ENCODE measurements at places on chromosomes 6 and 20.

GRCh38 chr6:95804847-95805541 is 210.8 kb upstream of the FUT9 start:
- no peak for DNase-seq

DNA sequence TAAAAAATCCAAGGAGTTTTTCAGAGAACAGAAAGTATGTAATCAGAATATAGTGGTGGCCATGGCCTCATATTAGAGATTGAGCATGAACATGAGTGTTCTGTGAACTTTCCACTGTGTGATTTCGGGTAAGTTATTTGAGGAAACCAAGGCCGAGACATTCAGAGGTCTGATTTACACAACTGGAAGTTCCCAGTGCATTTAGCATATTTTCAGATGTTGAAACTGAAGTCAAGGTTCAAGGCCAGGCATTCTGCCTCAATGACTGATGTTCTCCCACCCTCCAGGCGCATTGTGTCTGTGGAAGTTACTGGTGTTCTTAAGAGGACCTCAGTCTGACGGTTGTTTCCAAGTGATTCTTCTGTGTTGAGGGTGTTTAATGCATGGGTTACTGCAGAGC is 26.2 kb downstream of the RNF144B start:
- no peak for DNase-seq

GRCh38 chr6:25499615-25500235 is 152.3 kb upstream of the SCGN start:
- no peak for DNase-seq

GRCh38 chr6:56091159-56091869 is 156.1 kb downstream of the COL21A1 start:
- no peak for DNase-seq

DNA sequence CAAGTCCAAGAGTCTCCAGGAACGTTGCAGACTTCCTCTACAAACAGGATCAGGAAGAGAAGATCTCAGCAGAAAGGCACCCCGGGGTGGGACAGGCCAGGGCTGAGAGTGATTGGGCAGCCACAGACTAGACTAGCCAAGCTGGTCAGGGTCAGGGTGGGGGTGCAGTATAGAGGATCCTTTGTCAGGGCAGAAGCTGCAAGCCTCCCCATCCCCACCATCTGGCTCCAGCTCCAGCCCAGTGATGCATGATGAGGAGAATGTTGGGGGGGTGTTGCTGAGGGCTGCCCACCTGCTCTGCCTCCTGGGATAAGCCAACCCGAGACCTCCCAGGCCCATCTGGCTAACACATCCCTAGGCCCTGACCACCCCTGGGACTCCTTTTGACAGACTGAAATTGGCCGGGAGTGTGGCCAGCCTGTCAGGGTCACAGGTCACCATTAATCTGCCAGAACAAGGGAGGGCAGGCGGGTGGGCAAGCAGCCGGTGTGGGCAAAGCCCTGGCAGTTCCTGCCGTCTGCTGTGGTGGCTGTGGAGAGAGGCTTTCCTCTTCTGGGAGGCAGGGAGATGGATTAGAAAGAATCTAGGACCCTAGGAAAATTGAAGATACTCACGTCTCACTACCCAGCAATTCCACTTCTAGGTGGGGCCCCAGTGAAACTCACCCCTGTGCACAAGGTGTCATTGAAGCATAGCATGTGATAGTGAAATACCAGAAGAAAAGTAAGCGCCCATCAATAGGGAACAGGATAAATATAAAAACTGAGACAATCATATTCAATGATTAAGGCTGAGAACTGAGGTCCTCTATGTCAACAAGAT is 22.1 kb upstream of the SNTA1 start:
- DNase-seq: peak; percentile 99

- DNase-seq: no peak
Measured at GRCh38 chr6:109373762-109374161, 8.5 kb downstream of the CD164 start.

- no peak for DNase-seq
Measured at GRCh38 chr6:29762781-29763214, 39.6 kb downstream of the HLA-F start.

DNA sequence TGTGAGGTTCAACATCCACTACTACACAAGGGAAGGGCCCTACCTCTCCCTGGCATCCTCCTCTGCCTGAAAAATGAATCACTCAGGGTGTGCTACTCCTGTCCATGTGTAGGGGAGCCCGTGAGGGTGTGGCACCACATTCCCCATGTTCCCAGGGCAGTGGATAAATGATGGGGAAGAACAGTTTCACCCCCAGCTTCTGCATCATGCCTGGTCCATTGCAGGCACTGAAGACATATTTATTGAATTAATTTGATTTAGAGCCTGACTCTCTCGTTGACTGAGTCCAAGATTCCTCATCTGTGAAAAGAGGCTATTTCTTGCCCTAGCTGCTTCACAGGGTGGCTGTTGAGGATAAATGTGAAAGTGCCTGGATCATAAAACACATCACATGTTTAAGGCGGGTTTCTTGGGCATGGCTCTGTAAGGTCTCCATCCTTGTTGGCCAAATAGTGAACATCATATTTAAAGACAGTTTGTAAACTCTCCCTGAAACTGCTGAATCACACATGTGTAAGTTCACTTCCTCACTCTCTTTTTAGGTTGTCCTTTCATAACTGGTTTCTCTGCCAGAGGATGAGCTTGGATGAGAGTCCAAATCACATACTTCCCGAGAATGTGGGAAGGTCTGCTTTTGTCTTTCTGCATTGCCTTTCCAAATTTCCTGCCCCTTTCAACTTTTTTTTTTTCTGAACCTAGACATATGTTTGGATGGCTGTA is 79.7 kb upstream of the FYN start:
- DNase-seq: no peak

GRCh38 chr6:149563203-149563927 is 2.8 kb upstream of the GINM1 start:
- DNase-seq: no peak

- no peak for DNase-seq
Measured at GRCh38 chr6:36608788-36609563, 14.8 kb downstream of the SRSF3 start.

GRCh38 chr6:141829566-141830360 is 303.0 kb upstream of the GJE1 start:
- no peak for DNase-seq

GRCh38 chr6:98487612-98488011 is 346.8 kb upstream of the POU3F2 start:
- DNase-seq: peak; percentile 81

GRCh38 chr6:128918886-128919285 is 35.9 kb downstream of the LAMA2 start:
- no peak for DNase-seq
